ENCODE measurements at places on chromosomes 7 and 10.
A peak's percentile ranks its signal among the peaks of the same experiment; 100 is the strongest.

DNA sequence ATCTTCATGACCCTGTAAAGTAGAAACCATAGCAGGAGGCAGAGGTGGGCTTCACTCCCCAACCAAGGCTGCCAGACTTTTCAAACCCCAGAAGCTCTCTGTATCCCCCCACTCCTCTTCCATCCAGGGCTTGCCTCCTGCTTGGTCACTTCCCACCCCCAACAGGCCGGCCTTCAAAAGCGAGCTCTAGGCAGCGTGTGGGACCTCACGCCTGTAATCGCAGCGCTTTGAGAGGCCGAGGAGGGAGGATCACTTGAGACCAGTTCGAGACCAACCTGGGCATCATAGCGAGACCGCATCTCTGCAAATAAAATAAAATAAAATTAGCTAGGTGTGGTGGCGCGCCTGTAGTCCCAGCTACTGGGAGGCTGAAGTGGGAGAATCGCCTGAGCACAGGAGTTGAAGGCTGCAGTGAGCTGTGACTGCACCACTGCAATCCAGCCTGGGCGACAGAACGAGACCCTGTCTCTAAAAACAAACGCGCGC is 743 bp upstream of the POR start:
- no peak for DNase-seq

- DNase-seq, result no peak
Measured at GRCh38 chr7:151905766-151906165, 28.9 kb upstream of the PRKAG2 start.

- DNase-seq, result peak; percentile 20
Measured at GRCh38 chr10:14356921-14357320, 26.2 kb upstream of the FRMD4A start.

DNA sequence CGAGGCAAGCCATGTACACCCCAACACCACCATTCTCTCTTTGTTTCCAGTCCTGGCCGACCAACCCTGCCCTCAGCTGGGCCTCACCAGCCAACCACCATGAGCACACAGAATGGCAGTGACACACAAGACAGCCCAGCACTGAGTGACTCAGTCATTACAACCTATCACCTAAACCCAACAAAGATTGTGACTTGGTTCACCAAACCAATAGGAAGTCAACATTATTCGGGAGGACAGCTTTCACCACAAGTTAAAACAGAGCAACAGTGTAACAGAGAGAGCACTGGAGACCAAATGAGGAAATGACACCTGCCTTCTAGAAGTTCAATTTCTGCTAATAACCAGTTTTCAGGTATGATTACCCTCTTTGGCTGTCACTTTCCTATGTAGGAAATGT is 72.1 kb downstream of the DNMBP start:
- no peak for DNase-seq

- DNase-seq, result no peak
Measured at GRCh38 chr7:96308253-96308949, 13.5 kb downstream of the SLC25A13 start.

- DNase-seq, result no peak
Measured at GRCh38 chr7:143325240-143325639, 9.3 kb downstream of the CLCN1 start.

All from AG08396 (cell line).